ENCODE measurements at places on chromosomes 3 and 15.
A peak's percentile ranks its signal among the peaks of the same experiment; 100 is the strongest.

- DNase-seq, result no peak
Measured at GRCh38 chr3:65412588-65412987, 626.1 kb downstream of the MAGI1 start.

DNA sequence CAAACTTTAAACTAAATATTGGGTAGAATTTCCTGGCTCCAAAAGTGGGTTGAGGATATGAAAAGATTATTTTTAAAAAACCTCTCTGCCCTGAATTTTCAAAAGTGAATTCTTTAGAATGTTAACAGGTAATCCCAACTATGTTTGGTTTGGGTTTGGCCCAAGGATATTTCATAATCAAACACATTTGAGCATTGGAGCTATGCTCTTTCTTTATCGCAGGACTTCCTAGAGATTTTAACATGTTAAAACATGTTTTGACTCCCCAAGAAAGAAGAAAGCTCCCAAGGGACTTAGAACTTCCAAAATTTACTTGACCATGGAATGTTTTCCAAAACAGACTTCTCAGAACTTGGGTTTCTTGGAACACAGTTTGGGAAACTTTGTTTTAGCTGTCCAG lies 75.6 kb upstream of the SYNPR start:
- DNase-seq, result no peak

DNA sequence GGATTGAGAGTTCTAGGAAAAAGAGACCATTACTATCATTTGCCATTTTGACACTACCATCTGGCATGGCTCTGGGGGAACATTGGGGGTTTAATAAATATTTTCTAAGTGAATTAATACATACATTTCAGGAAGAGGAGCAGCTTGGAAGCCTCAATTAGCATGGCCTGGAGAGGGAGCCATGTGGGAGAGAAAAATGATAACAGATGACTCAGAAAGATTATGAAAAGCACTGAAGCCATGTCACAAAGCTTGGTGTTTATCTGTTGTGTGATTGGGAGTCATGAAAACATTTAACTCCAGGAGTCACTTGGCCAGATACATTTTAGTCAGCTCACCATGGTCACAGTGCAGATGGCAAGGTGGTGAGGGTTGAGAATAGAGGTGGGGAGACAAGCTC lies 121.0 kb downstream of the SSR3 start:
- no peak for DNase-seq

GRCh38 chr3:7340795-7341194 lies 479.9 kb downstream of the GRM7 start:
- DNase-seq, result no peak

GRCh38 chr3:37968813-37969595 lies 21.6 kb upstream of the VILL start:
- no peak for DNase-seq

GRCh38 chr15:59936741-59937140 lies 67.4 kb upstream of the FOXB1 start:
- DNase-seq, result no peak

GRCh38 chr3:155392138-155392537 lies 98.7 kb upstream of the STRIT1 start:
- no peak for DNase-seq

- no peak for DNase-seq
Measured at GRCh38 chr3:30760737-30761136, 133.7 kb downstream of the GADL1 start.

DNA sequence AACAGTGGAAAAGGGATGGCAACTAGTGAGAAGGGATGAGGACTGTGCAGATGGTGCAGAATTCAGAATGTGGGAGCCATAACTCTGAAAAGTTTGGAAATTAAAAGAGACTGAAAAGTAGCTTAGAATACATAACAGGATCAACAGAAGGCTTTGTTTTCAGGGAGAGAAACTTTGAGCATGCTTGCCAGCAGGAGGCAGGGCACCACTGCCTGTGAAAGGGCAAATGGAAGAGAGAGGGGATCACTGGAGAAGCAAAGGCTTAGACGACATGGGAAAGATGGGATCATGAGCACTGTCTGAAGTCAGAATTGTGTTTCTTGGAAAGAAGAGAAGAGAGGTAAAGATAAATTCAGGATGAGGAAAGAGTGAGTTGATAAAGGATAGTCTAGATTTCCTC lies 99.6 kb downstream of the ABI3BP start:
- no peak for DNase-seq

- peak; percentile 15 for DNase-seq
Measured at GRCh38 chr3:127015282-127016042, 32.5 kb downstream of the PLXNA1 start.

GRCh38 chr3:126816986-126817777 lies 113.1 kb downstream of the CHCHD6 start:
- no peak for DNase-seq

DNA sequence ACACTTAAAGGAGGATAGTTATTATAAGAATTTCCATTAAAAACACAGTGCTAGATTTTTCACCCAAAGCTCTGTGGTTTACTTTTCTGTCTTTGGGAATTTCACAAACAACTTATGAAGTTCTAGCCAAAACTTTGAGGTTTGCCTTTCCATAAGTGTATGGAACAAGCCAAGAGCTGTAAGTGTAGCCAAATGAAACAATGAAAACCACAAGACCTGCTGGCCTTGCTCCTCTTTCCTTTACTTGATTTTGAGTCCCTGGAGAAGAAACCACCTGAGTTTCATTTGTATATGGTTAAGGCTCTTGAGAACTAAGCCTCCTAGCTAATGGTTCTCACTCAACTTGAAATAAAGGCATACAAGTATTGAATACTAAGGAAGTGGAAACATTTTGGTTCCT lies 365.3 kb upstream of the EPHA3 start:
- no peak for DNase-seq

DNA sequence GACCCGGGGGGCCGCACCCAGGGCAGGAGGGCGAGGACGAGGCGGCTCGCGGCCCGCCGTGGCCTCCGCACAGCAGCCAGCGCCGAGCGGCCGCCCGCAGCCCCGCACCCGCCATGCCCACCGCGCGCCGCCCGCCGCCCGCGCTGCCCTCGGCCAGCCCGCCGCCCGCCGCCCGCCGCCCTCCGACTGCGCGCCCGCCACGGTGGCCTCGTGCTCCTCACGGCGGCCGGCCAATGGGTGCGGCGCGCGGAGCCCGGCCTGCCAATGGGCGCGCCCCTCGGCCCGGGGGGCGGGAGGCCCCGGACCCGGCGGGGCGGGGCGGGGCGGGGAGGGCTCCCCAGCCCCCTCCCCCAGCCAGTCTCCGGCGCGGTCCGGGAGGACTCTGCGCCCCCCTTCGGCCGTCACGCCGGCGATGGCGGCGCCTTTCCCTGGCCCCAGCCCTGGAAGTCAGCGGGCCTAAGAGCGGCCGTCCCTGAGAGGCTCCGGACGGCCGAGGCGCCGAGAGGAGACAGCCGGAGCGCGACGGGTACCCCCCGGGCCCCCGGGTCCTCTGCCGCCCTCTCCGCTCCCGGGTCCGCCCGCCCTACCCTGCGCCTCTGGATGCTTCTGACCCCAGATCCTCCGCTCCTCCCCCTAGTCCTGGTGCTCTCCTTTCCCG lies at the start of gene NT5DC2:
NT5DC2 (minus strand) TSS at position 235 of the 658 bp plus-strand sequence; CDS start at position 115, 120 bp downstream.
- DNase-seq, result peak; percentile 60

GRCh38 chr15:64690008-64690407 lies 85.4 kb downstream of the RBPMS2 start:
- DNase-seq, result no peak

GRCh38 chr3:71863563-71864190 lies 78.7 kb upstream of the PROK2 start:
- DNase-seq, result no peak

DNA sequence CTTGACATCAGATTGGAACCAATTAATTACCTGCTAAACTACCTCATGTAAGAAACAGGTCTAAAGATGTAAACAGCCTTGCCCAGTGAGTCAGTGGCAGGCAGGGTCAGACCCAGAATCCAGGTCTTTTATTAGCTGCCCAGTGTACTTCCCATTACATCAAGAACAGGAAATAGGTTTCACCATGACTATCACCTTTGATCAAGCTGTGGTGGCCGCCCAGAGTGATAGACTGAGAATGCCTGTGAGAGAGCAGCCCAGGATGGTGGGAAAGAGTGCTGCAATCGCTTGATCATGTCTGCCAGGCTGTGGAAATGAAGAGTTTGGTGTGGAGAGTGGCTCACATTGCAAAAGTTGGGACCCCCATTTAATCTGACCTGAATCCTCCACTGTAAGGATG lies 61.3 kb upstream of the PIAS1 start:
- no peak for DNase-seq

GRCh38 chr3:1179146-1179545 lies 86.3 kb downstream of the CNTN6 start:
- DNase-seq, result no peak

GRCh38 chr3:150069154-150069527 lies 98.4 kb upstream of the PFN2 start:
- DNase-seq, result no peak

DNA sequence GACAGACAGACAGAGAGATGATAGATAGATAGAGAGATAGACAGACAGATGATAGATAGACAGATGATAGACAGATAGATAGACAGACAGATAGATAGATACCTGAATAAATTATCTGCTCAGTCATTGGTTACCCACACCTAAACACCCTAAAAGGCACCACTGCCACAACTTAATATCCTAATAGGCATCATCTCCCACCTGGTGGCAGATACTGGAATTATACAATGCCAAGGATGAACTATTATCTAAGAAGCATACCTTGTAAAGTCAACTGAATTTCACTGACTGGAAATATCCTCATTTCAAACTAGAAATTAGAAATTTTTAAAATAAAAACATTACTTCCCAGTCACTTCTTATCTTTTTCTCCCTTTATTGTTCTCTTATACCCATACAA lies 19.4 kb upstream of the ATP8B4 start:
- no peak for DNase-seq

GRCh38 chr3:105413343-105413887 lies 46.7 kb downstream of the ALCAM start:
- no peak for DNase-seq

- no peak for DNase-seq
Measured at GRCh38 chr3:139202226-139202958, 141.4 kb upstream of the MRPS22 start.

GRCh38 chr15:101346928-101347327 lies 51.9 kb upstream of the SNRPA1 start:
- DNase-seq, result no peak

DNA sequence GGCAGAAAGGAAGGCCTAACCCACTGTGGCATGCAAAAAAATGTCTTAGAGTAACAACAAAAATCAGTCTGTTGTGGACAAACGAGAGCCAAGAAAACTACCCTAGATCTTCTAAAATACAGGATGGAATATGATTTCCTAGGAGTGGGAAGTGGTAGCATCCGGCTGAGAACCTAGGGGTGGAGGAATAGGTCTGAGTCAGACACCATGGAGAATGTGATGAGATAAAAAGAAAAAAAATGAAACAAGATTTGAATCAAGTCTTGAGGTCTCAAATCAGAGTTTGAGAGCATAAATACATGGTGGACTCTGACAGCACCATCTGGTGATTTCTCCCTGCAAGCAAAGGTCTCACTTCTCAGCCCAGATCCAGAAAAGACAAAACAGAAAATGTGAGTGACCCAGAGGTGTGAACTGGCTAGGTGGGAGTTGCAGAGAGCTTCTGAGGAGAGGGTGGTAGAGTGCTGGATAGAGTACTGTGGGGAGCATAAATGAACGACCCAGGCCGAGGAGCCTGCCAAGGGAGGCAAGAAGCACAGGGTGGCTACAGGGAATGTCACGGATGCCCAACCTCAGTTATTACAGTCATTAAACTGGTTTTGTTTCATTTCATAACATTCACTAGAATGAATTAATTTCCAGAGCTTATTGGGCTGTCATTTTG lies 27.6 kb upstream of the VEPH1 start:
- no peak for DNase-seq

DNA sequence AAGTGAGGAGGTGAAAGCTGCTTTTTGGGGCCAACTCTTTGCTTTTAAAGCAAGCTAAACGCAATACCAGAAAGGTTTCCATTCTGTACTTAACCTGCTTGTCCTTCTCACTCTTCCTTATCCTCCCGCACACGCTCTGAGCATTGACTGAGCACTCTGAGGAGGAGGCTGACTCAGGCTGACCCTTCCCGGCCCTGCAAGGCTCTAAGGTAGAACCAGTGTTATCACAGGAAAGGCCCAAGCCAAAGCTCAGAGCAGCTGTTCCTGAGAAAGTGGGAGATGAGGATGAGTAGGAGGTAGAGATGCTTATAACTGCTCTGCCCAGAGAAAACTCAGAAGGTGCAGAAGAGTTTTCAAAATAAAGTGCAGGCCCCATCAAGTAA lies 2.3 kb downstream of the B3GNT5 start:
- no peak for DNase-seq

DNA sequence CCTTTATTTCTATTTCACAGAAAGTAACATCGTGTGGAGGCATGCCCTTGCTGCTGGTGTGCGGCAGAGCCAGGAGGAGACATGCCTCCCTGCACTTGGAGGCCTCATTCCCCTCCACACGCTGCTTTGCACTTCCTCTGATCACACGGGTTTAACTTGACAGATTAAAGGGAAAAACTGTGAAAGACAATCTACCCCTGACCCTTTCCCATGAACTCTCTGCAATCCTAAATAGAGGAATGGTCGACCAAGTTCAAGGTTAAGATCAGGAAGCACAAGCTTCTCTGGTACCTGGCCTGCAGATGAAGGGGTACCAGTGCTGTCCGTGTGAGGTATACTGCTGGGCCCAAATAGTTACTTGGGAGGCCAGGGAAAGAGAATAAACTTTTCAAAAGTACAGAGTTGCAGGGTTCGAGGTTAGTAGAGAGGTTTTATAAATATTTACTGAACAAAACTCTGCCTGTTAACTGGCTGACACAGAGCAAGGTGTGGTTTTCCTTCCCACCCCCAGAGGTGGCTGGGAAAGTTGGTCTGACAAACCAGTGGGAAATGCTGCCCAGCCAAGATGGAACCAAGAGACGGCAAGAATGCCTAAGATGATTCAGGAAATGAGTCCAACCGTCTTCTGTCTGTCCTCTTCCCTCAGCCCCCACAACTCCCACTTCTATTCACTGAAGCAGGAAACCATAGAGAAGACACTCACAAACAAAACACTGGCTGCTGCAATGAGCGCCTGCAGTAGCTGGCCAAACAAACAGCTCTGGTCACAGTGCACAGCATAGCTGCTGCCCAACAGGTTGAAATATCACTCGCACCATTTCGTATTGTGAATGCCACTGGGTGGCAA lies 79.6 kb downstream of the IGF2BP2 start:
- no peak for DNase-seq

GRCh38 chr3:42539871-42540714 lies 37.6 kb downstream of the VIPR1 start:
- DNase-seq, result peak; percentile 74

DNA sequence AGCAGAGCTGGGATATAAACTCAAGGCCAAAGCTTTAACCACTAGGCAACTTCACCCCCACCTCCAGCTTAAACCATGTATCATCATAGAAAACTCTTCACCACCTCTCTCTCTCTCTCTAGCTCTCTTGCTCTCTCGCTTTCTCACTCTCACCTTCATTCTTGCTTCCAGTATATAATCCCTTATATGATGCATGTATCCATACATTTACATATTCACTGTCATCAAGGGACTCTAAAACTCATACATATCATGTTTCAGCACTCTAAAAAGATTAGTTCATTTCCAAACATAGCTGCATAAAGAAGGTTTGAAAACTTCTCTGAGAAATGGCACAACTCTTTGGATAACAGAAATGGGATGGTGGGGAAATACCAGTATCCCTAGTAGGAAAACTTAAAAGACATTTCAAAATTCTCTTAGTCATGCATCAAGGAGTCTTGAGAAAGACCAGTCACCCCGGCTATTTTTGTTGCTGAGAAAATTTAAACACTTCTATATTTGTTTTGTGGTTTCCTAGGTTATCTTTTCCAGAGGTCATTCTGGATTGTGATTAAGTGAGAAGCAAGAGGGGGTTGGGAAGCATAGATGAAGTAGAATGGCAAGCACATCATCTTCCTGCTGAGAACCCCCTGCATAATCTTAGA lies 447.8 kb upstream of the THBS1 start:
- DNase-seq, result no peak

Measured in hematopoietic multipotent progenitor cell treated with erythropoietin and hydrocortisone succinate and interleukin-3 and kit ligand, for 15 days (in vitro differentiated cells).